ENCODE measurements at places on chromosomes 6 and 20.

GRCh38 chr20:59104831-59105230, 58.8 kb upstream of the ZNF831 start:
- no peak for DNase-seq

DNA sequence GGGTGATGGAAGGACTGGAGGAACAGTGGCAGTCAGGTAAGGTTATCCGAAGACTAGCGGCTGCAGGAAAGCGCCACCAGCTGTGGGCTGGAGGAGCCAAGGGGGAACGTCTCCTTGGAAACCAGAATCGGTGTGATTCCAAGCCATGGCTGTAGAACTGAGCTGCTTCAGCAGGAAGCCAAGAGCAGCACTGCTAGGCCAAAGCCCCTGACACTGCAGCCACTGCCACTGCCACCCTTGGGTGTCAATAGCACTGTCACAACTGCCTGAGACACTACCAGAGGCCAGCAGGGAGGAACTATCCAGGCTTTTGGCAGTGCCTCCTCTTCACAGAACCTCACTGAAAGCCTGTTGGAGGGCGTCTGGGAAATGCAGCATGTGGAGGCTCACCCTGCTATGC, 289.6 kb upstream of the SUPT3H start:
- DNase-seq = no peak

GRCh38 chr6:73258721-73259120, 4.3 kb downstream of the KHDC1 start:
- DNase-seq = no peak

DNA sequence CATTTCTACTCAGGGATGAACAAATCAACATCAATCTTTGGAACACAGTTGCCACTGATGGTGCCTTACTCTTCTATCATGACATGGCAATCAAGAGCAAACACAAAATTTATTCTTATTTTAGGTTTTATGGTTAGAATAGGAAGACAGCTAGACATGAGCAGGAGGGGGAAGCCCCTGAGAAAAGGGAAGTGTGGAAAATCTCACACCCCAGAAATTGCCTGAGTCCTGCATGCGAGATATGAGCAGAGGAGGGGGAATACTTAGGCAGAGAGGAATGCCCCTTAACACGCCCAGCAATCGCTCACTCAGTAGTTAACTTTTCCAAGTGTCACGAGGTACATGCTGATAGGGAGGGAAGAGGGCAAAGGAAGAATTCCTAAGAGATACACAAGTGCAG, 79.3 kb downstream of the PLG start:
- DNase-seq = no peak

DNA sequence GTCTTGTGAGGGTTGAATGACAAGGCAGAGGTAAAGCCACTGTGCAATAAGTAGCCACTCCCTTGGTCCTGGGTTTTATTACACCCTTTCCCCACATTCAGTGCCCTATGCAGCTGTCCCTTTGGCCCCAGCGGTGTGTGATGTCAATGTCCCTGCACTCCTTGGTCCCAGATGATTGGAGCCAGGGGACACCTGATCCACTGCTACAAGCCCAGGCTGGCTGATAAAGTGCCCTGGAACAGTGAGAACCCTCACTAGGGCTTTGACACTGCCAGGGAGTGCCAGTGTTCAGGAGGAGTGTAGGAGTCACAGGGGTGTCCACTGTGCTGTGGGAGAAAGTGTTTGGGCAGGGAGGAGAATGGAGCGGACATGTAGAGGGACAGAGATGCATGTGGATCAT, 30.4 kb downstream of the GABRR1 start:
- DNase-seq = no peak

DNA sequence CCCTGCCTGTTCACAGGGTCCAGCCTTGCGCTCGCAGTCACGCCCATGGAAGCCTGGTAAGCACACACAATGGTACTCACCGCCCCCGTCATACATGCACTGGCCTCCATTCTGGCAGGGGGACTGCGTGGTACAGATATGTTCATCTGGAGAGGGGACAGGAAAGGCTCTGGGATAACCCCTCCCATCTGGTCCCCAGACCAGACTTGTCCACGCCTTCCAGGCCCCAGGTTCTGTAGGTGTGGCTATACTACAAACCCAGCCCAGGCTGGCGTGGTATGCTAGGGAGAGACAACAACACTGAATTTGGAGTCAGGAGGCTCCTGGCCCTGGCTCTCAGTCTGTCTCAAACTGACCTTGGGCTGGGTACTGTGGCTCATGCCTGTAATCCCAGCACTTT, 3.4 kb downstream of the DLK2 start:
- DNase-seq = no peak

GRCh38 chr6:75723382-75723781, 25.7 kb upstream of the MYO6 start:
- no peak for DNase-seq

Data from stimulated activated CD8-positive, alpha-beta memory T cell treated with anti-CD3 and anti-CD28 coated beads, Interleukin-2, amount 100 ng/mL, for 1 hour (primary cell).